ENCODE measurements at places on chromosomes 3 and 15. TPM values are rescaled to one million over a fixed set of nuclear protein-coding genes. Genes with fewer than 3 reads are reported as not detected.

- H3K36me3 ChIP-seq = no peaks in the 10 kb centered on the region
- no peaks in the 10 kb centered on the region for H3K27me3 ChIP-seq
- peak overlapping the region; percentile 92 for H3K27ac ChIP-seq
- H3K4me1 ChIP-seq = peaks cover 19% of the 10 kb centered on the region
Measured at GRCh38 chr3:184155644-184156521, 706 bp downstream of the DVL3 start.

The TRIM42 gene
- total RNA-seq = not detected

The ARRDC4 gene
- total RNA-seq = 19.9 TPM

DNA sequence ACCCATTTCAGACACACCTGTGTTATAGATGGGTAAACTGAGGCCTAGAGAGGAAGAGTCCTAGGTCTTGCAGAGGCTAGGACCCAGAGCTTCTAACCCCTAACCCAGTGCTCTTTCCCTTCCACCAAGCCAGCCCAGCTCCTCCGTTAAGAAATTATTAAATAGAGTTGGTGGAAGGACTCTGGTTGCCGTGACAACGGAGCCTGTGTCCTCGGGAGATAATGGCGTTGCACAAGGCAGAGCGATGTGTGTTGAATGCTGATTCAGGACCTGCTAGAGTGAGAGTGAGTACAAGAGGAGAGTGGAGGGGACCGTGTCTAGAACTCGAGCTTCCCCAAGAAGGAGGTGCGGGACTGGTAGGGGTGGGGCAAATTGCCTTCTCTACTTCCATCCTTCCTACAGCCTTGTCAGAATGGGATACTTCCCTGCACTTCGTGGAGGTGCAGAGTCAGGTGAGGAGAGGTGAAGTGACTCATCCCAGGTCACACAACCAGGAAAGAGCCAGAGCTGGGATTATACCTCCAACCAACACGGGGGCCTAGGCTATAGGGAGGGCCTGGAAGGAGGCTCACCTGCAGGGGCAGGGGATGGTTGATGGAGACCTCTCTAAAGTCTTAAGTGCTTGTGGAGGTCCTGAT is 8.6 kb downstream of the SLC6A1 start:
- no peaks in the 10 kb centered on the region for H3K4me1 ChIP-seq
- no peaks in the 10 kb centered on the region for H3K36me3 ChIP-seq
- peak; percentile 55 for DNase-seq

The CDHR4 gene
- 0.12 TPM for total RNA-seq

DNA sequence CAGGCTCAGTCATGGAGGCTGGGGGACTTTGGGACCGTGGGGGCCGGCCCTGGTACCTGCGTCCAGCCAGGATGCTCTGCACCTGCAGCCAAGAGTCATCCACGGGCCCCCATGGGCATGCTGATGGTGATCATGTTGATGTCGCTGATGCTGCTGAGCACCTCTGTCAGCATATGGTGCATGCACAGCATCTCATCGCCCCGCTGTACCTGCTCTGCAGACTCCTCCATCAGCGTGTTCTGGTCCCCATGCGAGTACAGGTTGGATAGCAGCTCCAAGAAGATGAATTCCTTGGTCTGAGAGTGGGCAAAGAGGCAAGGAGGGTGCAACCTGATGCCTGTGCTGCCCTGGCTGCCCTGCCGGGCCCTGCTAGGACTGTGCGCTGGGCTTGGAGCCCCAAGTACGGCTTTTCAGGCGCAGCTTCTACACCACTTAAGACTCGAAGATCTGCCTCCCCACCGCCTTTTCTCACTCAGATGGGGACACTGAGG is 7.2 kb downstream of the RPS17 start:
- no peak overlapping the region for H3K4me3 ChIP-seq
- H3K36me3 ChIP-seq = peaks cover 9% of the 10 kb centered on the region
- no peak for DNase-seq
- no peak overlapping the region for H3K27ac ChIP-seq
- peaks cover under 1% of the 10 kb centered on the region for H3K27me3 ChIP-seq
- peaks cover 2% of the 10 kb centered on the region for H3K4me1 ChIP-seq

DNA sequence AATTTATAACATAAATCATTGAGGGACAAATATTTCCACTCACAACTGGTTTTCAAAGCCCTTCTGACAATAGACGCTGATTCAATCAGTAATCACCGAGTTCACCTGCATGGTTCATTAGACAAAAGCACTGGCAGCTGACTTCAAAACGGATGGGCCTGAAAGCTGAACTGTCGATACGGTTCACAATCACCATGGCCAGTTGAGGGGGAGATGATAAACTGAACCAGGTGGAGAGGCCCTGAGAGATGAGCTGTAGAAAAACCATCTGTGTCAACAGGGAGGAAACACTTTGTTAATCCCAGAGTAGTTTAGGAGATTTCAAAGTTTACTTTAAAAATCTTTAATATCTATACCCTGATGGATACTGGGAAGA is 75.0 kb downstream of the PEX5L start:
- no peak for DNase-seq
- no peak overlapping the region for H3K27ac ChIP-seq

All from neural progenitor cell (in vitro differentiated cells).